Activated CD8-positive, alpha-beta memory T cell treated with anti-CD3 and anti-CD28 coated beads, Interleukin-2, amount 10 ng/mL, durations not matched to agents 7 days and 5 days (primary cell): ENCODE measurements at places on chromosomes 13 and 19.

GRCh38 chr19:7393939-7394730 is 45.4 kb downstream of the ARHGEF18 start:
- no peak for DNase-seq

- DNase-seq = no peak
These were observed 1646.2 kb upstream of the SPRY2 start for GRCh38 chr13:81987159-81987558.

GRCh38 chr19:56015756-56016155 is 29.2 kb downstream of the NLRP5 start:
- DNase-seq = no peak

GRCh38 chr19:46935066-46935663 is 74.4 kb downstream of the ARHGAP35 start:
- DNase-seq = no peak

- DNase-seq = no peak
These were observed 158.2 kb downstream of the HS6ST3 start for GRCh38 chr13:96248103-96248502.

DNA sequence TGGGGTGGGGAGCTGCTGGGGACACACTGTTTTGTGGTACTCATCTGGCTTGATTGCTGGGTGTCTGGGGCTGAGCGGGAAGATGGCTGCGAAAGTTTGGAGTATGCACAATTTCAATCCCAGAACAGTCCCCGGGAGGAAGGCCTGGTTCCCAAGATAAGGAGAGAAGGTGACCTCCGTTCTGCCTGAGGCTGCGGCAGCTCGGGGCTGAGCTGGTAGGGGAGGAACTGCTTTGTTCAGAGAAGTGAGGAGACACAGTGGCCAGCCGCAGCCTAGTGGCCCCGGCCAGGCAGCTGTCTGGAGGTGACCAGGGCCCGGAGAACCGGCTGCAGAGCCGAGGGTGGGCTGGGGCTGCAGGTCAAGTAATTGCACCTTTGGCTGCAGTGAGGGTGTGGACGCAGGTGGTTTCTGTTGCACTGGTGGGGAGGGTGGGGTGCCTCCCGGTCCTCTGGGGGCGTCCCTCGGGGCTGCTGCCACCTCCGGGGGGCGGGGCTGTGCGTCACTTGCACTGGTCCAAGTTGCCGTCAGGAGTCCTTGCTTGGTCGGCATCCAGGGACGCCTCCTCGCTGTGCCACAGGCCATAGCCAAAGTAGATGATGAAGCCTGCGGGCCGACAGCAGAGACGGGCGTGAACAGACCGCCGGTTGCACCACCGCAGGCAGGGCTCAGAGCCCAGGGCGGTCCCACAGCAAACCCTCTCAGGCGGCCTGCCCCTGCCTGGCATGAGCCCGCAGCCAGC is 81.3 kb downstream of the SLC7A1 start:
- no peak for DNase-seq

DNA sequence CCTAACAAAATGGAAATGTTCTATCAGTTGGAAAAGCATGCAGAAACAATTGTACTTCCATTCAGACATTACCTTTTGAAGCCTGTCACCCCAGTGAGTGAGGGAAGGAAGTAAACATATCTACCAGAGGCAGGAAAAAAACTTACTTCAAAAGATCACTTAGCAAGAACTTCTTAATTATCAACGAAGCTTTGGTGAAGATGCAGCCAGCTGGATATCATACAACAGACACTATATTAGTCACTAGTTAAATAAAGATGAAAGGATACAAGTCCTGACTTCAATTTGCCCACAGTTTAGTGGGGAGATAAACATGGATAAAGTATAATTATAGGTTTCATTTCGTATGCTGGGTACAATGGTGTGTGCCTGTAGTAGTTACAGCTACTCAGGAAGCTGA is 148.8 kb downstream of the TNFRSF19 start:
- no peak for DNase-seq

DNA sequence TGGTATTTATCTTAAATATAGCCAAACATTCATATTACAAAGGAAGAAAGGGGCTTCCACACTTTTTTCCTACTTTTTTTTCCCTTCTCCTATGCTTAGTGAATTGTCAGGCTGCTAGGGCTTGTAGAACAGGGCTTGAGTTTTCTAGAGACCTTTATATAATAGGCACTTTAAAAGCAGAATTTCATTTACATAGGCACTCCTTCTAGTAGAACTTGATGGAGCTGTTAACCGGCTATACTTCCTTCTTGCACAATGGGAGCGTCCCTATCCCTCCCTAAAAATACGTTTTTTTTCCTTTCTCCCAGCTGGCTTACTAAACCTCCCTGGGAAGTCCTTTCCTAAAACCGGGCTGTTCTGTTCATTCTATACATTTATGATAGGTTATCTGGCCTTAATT is 1.1 kb downstream of the TRIM13 start:
- no peak for DNase-seq

DNA sequence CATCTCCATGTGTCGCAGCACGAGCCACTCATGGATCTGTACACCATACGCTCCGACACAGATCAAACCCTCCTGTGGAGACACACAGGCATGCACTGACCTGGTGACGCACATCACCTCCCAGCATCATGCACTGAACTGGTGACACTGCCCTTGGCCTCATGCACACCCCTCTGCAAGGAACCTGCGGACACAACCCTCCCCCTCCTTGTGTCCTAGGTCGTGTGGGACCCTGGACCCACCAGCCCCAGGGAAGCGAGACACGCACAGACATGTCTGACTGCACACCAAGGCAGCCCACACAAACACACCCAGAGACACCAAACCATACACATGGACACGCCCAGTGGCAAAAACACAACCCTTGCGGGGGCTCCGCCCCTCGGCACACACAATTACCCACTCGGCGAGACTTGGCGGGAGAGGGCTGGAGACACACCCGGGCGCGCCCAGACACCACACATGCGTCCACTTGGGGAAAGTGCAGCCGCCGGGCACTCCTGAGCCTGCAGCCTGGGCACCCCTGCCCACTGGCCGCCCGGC is 2.0 kb upstream of the KCNN4 start:
- peak; percentile 57 for DNase-seq

- DNase-seq = no peak
These were observed 9.6 kb downstream of the PLPPR3 start for GRCh38 chr19:812049-812746.

DNA sequence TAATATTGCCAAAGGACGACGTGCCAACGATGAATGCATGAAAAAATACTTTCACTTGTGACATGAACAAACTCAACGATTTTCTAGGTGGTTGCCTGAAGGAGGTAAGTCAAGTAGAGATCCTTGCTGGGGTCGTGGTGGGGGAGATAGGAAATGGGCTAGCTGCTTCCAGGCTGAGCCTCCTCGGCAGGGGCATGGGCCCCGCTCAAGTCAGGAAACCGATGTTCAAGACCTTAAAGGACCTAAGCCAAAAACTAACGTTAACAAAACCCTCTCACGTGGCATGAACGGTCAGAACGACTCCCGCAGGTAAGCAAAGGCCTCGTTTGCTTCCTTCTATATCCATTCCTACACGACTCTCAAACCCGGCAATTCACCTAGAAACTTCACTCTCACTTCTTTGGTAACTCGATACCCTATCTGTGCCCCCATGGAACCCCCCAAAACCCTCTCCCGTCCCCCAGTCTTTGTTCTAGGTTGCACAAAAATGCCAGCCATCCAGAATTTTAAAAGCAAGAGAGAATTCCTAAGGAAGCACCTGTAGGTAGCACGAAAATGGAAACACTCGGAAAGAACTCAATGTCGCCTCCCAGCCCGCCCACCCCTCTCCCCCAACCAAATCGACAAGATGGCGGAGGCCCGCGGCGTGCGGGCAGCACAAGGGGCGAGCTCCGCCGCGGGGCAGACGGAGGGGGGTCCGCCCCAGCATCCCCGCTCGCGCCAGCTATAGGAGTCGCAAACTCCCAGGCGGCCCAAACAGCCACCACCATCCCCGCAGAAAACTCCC is 13.6 kb downstream of the ACP4 start:
- no peak for DNase-seq

GRCh38 chr19:33064458-33064791 is 263 bp downstream of the RHPN2 start:
- DNase-seq = no peak

DNA sequence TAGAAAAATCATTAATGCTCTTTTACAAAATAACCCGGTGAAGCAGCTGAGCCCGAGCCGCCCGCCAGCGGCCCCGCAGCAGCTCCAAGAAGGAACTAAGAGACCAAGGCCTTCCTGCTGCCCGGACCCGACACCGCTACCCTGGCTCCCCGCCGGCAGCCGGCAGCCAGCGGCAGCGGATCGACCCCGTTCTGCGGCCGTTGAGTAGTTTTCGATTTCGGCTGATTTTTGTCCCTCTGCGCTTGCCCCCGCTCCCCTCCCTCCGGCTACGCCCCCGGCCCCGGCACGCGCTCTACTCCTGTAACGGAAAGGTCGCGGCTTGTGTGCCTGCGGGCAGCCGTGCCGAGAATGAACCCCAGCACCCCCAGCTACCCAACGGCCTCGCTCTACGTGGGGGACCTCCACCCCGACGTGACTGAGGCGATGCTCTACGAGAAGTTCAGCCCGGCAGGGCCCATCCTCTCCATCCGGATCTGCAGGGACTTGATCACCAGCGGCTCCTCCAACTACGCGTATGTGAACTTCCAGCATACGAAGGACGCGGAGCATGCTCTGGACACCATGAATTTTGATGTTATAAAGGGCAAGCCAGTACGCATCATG is at the start of gene PABPC3:
TSS of gene PABPC3 (plus strand) at position 286 of the 603 bp plus-strand sequence. CDS start at position 349, 63 bp downstream.
- DNase-seq = no peak

DNA sequence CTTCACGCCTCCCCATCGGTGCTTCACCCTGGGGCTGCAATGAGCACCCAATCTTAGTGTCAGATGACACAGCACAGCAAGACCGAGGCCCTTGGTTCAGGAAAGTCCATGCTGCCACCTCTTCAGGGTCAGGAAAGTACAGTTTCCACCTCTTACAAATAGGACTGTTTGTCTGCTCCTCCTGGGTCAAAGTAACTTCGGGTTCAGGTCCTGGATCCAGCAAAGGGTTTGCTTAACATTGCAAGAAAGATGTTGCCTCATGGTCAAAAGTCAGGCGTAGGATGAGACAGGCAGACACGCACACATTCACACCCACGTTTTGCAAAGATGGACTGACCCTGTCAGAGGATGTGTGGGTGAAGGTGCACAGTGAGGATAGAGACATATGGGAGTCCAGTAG is 1.6 kb upstream of the CYP2B6 start:
- no peak for DNase-seq

- no peak for DNase-seq
These were observed 333.1 kb downstream of the GPC6 start for GRCh38 chr13:93559718-93560117.

DNA sequence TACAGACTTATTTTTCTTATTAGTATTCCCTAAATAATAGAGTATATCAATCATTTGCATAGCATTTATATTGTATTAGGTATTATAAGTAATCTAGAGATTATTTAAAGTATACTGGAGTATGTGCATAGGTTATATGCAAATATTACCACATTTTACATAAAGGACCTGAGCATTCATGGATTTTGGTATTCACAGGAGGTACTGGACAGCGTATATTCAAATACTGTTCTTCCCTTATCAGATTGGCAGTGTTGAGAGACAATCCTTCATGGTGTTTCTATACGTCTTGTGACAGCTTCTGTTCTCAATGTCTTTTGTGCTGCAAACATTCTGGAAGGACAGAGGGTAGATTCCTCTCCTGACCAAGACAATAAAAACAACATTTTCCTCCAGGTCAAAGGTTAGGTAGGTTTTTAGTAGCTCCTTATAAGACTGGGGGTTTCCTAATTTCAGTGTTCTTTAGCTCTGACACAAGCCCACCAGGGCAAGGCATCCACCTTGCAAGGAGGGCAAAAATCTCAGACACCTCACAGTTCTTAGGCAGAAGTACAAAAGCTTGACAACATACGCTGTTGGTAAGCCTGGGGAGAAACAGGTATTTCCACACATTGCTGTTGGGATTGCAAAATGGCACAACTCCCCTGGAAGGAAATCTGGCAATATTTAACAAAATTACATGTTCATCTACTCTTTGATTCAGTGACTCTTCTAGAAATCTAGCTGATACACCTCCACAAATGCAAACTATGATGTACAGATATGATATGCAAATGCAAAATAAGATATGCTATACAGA is 20.6 kb upstream of the PCCA start:
- DNase-seq = no peak

- DNase-seq = no peak
These were observed 692.8 kb upstream of the SGCG start for GRCh38 chr13:22487932-22488331.

- DNase-seq = no peak
These were observed 38.4 kb downstream of the GNG7 start for GRCh38 chr19:2663920-2664571.

GRCh38 chr19:44723952-44724319 is 24.6 kb upstream of the BCL3 start:
- peak; percentile 87 for DNase-seq

DNA sequence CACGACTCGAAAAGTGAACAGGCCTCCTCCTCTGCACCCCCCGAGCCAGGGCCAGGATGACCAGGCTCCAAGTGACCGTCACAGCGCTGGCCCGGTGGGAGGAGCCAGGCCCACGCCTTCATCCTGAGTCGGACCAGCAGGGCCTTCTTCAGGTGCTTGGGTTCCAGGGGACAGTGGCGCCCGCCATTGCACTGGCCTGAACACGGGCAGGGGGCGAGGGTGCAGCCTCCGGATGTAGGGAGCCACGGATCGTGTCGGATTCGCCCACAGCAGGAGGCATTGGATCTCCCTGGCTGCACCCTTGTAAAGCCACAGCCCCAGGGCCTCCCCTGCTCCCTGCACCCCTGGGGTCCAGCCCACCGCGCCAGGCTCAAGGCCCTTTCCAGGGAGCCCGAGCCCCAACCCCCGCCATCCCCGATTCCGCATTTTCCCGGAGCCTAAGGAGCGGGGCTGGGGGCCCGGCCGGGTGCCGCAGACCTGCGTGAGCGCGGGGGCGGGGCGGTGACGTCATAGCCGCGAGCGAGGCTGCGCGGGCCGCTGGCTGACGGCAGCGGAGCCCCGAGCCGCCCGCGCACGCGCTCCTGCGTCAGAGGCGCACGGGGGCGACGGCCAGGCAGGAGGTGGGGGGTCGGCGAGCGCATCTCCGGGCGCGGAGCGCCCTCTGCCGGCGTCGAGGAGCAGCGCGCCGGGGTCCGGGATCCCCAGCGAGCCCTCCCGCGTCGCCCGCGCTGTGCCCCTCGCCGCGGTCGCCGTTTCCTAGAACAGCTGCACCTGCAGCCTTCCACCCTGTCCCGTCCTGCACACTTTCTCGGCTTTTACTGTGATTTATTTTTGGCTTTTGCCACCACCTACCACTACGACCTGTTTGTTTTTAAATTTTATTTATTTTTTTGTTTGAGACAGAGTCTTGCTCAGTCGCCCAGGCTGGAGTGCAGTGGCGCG is 1.5 kb upstream of the ATP5F1D start:
- peak; percentile 93 for DNase-seq

- DNase-seq = peak; percentile 83
These were observed 41.4 kb downstream of the LYL1 start for GRCh38 chr19:13060964-13061927.
